Upper lobe of right lung (tissue), 1 donor: ENCODE measurements at places on chromosomes 13 and 19. TPM values are rescaled to one million over a fixed set of nuclear protein-coding genes. Genes with fewer than 3 reads are reported as not detected.

Gene ZNF709
- 2.6 TPM for total RNA-seq

Gene PTPRH
- total RNA-seq: not detected

Gene RFPL4AL1
- not detected for total RNA-seq

Gene TMPRSS9
- not detected for total RNA-seq

Gene HCN2
- 0.52 TPM for total RNA-seq

Gene COL5A3
- total RNA-seq: 9.6 TPM

Gene IZUMO1
- total RNA-seq: 3.8 TPM

Gene ZNF69
- 12.2 TPM for total RNA-seq

Gene FLT1
- 72.4 TPM for total RNA-seq

Gene CAPN12
- total RNA-seq: 14.4 TPM

Gene KLC3
- 1.8 TPM for total RNA-seq

Gene SLC17A7
- 0.69 TPM for total RNA-seq

Gene MISP3
- 6.7 TPM for total RNA-seq

GRCh38 chr19:10706990-10707389 is 5.8 kb downstream of the QTRT1 start:
- DNase-seq: no peak

GRCh38 chr13:104382951-104383350 is 1316.7 kb upstream of the SLC10A2 start:
- DNase-seq: no peak

DNA sequence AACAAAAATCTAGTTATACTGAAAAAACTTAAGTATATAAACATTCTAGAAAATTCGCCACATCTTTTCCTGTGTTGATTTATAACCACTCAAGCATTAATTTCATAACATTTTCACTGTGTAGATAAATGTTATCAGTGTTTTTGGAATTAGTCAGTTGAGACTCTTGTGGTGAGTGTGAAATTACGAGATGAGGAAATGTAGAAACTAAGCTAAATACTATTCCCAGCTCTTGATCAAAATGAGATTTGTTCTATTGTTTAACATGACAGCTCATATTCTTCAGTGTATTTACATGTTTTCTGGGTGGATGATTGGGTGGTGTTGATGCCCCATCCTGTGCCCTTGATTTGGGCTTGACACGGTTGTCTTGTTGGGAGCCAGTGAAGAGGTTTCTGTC is 406.8 kb downstream of the DACH1 start:
- DNase-seq: no peak

DNA sequence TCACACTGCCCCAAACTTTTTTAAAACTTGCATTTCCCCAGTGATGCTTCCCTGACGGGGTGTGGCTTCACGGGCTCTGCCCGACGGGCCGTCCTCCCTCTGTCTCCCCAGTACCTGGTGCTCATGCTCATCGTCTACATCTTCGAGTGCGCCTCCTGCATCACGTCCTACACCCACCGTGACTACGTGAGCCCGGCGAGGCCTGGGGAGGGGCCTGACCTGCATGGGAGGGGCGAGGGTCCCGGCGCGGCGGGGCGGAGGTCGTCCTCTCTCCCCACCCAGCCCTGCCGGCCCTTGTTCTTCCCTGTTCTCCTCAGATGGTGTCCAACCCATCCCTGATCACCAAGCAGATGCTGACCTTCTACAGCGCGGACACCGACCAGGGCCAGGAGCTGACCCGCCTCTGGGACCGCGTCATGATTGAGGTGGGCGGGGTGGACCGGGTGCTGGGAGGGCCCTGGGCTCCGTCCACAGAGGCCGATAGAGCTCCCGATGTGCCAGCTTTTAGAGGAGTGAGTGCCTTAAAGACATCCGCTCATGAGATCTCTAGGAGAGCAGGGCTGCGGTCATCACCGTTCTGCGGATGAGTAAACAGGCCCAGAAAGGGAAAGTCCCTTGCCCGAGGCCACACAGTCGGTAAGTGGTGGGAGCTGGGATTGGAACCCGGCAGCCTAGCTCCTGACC is 6.9 kb downstream of the UPK1A start:
- DNase-seq: peak; percentile 71

GRCh38 chr13:33519561-33520467 is 234.3 kb upstream of the STARD13 start:
- DNase-seq: no peak

GRCh38 chr13:105033999-105034398 is 1501.5 kb downstream of the EFNB2 start:
- no peak for DNase-seq

GRCh38 chr19:33703438-33703750 is 81.6 kb downstream of the CHST8 start:
- DNase-seq: peak; percentile 32

- peak; percentile 88 for DNase-seq
Measured at GRCh38 chr19:5031231-5032100, 62.6 kb downstream of the KDM4B start.

DNA sequence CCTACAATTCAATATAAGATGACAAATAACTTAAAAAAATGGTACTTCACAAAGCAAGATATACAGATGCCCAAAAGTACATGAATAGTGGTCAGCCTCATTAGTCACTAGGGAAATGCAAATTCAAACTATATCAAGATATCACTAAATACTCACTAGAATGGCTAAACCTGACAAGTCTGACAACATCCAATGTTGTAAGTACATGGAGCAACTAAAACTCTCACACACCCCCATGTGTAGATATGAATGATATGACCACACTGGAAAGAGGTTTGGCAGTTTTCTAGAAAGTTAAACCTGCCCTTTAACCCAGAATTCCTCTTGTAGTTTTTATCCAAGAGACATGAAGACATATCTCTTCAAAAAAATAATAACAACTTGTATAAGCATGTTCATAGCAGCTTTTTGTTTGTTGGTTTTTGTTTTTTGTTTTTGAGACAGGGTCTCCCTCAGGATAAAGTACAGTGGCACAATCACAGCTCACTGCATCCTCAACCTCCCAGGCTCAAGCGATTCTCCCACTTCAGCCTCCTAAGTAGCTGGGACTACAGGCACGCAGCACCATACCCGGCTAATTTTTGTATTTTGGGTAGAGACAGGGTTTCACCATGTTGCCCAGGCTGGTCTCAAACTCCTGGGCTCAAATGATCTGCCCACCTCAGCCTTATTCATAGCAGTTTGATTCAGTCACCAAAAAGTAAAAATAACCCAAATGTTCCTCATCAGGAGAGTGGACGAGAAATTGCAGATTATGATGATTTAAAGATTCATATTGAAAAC is 55.1 kb downstream of the RFX2 start:
- DNase-seq: no peak

DNA sequence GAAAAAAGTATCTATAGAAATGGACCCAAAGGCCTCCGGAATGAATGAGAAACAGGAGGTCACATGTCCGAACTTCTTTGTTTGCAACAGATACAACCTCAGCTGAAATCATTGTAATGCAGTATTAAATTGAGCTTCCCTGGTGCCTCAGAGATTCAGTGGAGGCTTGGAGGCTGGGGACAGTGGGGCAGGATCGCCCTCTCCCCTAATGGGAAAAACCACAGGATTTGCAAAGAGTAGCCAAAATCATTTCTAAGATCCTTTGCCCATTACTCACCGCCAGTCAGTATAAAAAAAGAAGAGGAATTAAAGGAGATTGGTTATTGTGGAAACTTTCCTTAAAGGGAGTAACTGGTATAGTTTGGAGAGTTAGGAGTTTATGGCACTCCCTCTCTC is 30.4 kb upstream of the IRS2 start:
- no peak for DNase-seq

DNA sequence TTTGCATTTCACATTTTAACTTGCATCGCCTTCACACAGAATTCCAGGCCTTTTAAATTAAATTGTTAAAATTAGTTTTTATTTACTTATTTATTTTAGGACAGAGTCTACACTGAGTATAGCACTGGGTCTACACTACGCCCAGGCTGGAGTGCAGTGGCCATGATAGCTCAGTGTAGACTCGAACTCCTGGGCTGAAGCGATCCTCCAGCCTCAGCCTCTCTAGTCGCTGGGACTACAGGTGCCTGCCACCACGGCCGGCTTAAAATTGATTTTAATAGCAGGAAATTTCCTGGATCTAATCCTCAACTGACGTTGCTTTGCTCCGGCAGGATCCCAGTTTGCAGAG is 301 bp upstream of the ZNF610 start:
- DNase-seq: no peak

DNA sequence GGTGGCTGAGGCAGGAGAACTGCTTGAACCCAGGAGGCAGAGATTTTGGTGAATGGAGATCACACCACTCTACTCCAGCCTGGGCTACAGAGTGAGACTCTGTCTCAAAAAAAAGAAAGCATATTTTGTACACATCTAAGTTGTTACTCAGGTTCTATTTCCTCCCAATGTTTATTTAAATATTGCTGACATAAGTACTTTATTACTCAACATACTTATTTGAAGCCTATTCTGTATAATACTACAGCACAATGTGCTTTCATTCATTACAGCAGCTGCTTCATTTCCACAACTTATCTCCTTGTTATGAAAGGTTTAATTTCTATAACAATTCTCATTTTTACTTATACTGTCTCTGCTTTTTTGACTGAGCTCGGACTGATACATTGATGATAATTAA is 495.7 kb downstream of the SLITRK1 start:
- no peak for DNase-seq

GRCh38 chr13:50812242-50812641 is 31.2 kb downstream of the DLEU7 start:
- DNase-seq: no peak

DNA sequence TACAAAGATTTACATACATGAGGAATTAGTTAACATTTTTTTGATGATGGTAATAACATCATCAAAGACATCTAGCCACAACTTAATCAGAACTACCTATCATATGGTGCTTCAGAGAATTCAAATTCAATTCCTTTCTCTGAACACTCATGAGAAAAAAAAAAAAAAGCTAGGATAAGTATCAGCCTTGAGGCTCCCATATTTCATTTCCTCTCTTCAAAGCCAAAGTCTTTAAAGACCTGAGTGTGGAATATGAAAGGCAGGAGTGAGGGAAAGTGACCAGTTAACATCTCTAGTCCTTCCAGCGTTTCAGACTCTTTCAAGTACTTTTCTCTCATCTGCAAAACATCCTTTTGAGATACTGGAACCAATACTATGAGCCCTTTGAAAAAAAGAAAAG is 137.5 kb downstream of the DCLK1 start:
- no peak for DNase-seq

DNA sequence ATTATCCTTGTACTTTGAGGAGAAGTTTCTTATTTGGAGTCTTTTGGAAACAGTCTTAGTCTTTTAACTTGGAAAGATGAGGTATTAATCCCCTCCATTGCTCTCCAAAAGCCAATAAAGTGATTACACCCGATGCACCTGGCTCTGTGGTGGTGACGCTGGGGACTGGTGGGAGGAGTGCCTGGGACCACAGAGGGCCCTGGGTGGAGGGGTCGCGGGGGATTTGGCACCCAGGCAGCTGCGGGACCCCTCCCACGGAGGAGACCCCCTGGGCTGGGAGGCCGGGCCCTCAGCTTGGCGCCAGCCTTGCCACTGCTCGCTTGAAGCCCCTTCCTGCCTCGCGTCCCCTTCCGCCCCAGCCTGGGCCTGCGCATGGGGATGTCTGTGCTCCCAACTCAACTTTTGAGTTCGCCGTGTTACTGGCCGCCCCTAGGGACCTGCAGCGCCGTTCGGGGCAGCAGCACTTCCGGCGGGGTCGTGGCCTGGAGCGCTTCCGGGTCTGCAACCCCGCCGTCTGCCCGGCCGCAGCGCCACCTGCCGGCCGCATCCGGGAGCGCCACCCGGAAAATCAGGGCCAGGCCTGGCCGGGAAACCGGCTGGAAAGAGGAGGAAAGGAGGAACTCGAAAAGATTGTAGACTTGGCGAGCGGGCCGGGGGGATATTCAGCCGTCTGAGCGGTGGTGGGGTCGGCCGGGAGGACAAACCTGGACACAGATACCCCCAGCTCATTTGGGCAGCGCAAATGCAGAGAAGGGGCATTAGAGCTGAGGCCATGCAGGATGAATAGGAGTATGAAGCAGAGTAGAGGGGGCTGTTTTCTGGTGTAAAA is 8.4 kb downstream of the PEAK3 start:
- DNase-seq: peak; percentile 89

GRCh38 chr13:26342898-26343297 is 89.0 kb downstream of the CDK8 start:
- no peak for DNase-seq

GRCh38 chr19:5360003-5360780 is 19.6 kb upstream of the PTPRS start:
- DNase-seq: no peak

- no peak for DNase-seq
Measured at GRCh38 chr13:95030821-95031343, 270.4 kb downstream of the ABCC4 start.

DNA sequence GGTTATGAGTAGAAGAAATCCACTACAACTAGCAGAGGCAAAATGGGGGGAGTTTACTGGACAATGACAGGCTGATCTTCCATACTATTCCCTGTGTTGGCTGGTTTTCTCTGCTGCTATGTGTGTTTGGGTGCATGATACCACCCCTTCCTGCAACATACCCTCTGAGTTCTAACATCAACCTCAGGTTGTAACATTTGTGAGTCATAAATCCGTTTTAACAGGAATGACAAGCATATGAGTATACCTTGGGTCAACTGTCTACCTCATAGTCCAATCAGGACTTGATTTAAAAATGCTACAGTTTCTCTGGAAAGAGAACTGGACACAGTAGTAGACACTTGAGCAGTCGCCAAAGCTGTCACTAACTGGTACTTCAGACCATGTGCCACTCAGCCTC is 422.9 kb downstream of the KCTD12 start:
- DNase-seq: no peak
